Activated T-helper 2 cell treated with anti-CD3 and anti-CD28 coated beads, Interferon-gamma antibody, Interleukin-2, Interleukin-4, amounts not matched to agents 10 μg/mL and 5 μg/mL and 100 μg/mL, durations not matched to agents 14 hours and 24 hours and 36 hours (primary cell): ENCODE measurements at places on chromosomes 5 and 9.
A peak's percentile ranks its signal among the peaks of the same experiment; 100 is the strongest.

GRCh38 chr5:7325975-7326913 lies 69.7 kb upstream of the ADCY2 start:
- no peak for DNase-seq

DNA sequence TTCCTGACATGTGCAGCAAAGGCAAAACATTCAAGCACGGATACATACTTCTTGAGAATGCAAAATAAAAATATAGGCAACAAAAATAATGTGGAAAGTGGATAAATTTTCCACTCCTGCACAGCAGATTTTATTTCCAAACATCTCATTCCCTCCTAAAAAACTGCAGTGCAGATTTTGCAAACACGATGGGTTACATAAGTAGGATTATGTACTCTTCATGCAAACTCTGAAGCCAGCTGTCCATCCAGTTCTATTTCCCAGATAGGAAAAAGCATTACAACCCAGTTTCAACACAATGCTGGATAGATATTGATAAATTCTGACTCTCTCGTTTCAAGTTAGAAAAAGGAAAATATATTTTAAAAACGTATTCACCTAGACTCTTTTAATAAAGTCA lies 52.7 kb upstream of the CCNG1 start:
- DNase-seq = no peak

DNA sequence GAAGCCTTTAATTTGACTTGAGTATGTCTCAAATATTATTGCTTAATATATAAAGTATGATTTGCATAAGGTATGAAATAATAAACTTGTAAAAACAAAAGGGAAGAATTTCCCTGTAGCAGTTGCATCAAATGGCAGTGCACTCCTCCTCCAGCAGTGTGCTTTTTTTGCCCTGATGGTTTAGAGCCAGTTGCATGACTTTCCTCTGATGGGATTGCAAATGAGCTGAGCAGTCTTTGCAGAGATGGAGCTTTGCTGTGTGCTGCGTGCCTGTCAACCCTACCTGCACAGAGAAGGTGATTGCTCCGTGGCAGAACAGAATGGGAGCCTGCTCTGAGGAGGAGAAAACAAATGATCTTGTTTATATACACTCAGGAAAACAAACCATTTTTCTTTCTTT lies 22.7 kb upstream of the CATSPER3 start:
- no peak for DNase-seq

DNA sequence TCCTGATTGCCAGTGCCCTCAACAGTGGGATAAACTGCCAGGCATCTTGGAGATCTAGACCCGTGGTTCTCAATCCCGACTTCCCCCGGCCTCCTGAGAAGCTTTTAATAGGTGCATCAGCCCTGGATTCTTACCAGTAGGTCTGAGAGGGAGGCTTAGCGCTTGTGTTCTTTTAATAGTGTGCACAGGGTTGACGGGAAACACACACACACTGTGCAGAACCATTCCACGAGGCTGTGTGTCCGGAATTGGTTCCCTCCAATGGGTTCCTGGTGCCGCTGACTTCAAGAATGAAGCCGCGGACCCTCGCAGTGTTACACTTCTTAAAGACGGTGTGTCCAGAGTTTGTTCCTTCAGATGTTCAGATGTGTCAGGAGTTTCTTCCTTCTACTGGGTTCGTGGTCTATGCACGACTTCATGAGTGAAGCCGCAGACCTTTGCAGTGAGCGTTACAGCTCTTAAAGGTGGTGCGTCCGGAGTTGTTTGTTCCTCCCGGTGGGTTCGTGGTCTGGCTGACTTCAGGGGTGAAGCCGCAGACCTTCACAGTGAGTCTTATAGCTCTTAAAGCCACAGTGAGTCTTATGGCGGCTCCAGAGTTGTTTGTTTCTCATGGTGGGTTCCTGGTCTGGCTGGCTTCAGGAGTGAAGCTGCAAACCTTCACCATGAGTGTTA lies 46.6 kb upstream of the PRSS3 start:
- DNase-seq = peak; percentile 21

DNA sequence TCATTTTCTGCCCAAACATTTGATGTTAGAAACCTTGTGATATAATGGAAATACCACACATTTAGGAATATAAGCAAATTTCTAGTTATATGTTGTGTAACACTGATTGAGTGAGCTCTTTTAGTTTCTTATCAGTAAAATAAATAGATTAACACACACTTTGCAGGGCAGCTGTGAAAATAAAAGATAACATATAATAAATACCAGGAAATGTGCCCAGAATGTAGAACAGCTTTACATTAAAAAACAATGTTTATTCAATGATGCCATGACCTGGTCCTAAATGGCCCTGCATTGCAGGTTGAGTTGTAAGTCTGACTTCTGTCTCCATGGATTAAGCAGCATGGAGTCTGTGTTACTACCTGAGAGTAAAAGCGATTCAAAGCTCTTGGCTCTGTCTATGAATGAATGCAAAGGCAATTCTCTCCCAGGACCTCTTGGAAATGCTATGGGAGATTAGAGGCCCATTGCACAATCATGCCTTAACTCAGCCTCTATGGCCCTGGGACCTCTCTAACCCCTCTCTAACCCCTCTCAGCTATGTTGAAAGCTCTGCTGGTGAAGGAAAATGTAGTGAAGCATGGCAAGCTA lies 296.0 kb upstream of the ACTBL2 start:
- no peak for DNase-seq

DNA sequence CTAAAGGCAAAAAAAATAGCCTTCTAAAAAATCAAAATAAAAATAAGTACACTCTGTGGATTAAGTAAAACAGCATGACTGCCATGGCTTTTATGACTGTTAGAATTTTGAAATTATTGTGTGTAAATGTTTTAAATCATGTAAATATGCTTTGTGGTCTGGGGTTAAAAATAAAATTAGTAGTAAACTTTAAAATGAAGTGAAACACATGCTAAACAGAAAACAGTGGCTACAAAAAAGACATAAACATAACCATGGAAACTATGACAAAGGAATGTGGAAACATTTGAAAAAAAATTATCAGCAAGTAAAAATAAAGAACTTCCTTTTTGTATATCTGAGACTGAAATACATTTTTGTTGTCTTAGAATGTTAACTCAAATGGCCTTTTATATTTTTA lies 134.5 kb upstream of the SPEF2 start:
- DNase-seq = no peak

GRCh38 chr9:126942399-126942798 lies 27.8 kb downstream of the RALGPS1 start:
- no peak for DNase-seq

DNA sequence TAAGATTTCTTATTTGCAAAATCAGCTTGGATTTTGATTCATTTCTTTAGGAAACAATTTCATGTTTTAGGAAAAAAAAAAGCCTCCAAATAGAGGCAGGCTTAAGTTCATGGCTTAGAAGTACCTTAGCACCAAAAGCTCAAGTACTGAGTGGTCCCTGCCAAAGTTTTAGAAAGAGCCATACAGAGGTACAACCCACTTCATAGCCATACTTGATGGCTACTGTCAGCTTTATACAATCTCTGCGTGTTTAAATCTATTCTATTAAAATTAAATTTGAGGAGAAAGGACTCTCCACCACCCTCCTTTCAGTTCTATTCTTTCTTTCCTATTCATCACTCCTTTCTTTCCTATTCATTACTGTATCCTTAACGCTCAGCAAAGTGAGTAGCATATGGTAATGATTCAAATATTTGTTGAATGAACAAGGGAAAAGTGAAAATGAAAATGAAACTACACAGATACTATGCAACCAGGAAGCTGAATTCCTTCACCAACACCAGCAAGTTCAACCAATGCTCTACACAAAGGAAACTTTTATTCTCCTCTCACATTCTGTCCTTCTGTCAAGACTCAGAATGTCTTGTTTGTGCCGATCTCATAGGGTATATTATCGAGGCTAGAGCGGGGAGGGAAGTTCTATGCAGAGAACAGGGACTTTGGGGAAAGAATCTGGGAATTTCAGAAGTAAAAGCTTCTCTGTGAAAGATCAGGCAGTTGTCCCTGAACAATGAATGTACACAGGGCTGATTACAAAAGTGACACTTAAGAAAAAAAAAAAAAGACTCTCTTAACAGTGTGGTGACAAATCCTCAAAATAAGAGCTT lies 138.6 kb upstream of the SPEF2 start:
- DNase-seq = no peak

DNA sequence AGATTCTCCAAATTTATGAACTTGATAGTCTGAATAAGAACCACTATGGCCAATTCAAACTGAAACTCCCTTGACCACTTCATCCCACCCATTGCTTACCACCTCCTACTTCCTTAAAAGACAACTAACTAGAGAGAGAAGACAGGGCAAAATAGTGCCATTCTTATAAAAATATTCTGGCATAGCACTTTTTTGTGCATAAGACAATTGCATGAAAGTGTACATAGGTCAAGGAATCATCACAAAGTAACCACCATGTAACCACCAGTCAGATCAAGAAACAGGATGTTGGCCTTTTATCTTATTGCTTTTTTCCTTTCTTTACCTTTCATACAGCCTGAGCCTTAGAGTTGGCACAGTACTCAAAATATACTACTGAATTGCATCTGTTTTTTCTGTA lies 8.1 kb upstream of the ARSB start:
- no peak for DNase-seq
